Progenitor cell of endocrine pancreas (in vitro differentiated cells): ENCODE measurements at places on chromosomes 7 and 10. TPM values are rescaled to one million over a fixed set of nuclear protein-coding genes. Genes with fewer than 3 reads are reported as not detected.

DNA sequence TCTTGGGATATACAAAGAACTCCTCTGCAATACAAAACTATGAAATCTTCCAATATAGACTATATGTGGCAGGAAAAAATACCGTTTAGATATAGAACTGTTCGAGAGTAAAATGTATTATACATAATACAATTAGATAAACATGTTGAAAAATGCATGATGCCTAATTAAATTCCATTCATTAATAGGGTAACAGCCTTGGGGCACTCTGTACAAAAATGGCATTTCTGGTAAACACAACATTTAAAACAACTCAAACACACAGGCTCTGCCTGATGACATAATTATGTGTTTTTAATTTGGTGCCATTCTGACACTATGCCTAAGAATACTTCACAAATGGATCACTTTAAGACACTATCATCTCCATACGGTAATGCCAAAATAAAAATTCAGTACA is 180.9 kb downstream of the FAM107B start:
- H3K4me3 ChIP-seq = no peak overlapping the region
- no peak for DNase-seq
- H3K27ac ChIP-seq = no peak overlapping the region
- H3K27me3 ChIP-seq = no peaks in the 10 kb centered on the region
- peaks cover 41% of the 10 kb centered on the region for H3K4me1 ChIP-seq

DNA sequence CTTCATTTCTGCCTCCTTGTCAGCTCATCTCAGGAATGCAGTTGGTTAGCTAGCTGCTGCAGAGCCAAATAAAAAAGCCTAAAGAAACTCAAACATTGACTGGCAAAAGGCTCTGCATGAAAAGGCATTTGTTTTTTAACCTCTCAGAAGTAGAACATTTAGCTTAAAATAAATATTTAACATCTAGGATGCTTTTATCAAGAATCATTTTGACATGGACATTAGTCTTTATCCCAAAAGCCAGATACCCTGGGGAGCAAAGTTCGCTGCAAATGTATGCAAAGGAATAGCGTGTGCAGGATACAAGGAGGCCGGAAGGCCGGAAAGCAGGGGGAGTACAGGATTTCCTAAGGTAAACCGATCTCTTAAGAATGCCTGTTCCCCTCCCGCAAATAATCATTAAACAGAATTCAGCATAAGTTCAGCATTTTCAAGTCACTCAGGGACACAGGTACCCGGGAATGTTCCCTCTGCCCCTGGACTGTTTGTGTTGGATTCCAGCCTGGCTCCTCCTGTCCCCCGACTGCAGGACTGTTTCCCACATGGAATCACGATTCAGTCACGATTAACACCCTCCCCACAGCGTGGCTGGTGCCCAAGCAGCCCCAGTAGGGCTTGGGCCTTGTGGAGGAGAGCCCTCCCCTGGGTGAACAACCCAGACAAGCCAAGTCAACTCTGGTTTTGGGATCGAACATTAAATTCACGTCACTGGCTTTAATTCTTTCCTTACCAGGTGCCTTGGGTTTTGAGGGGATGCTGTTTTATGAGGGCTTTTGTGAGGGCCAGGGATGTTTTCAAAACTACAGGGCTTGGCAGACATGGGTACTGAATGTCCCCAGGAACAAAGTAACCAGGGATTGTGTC is 97.8 kb downstream of the HIPK2 start:
- H3K27ac ChIP-seq = peak overlapping the region; percentile 98
- H3K27me3 ChIP-seq = no peaks in the 10 kb centered on the region
- peaks cover 19% of the 10 kb centered on the region for H3K36me3 ChIP-seq
- peak overlapping the region; percentile 50 for H3K4me3 ChIP-seq

GRCh38 chr10:71307469-71308085 is 11.5 kb upstream of the SLC29A3 start:
- H3K27ac ChIP-seq = no peak overlapping the region
- H3K4me1 ChIP-seq = peaks cover 20% of the 10 kb centered on the region
- no peaks in the 10 kb centered on the region for H3K36me3 ChIP-seq

GRCh38 chr7:25906003-25906402 is 246.0 kb upstream of the NFE2L3 start:
- peaks cover 8% of the 10 kb centered on the region for H3K27me3 ChIP-seq
- H3K4me1 ChIP-seq = no peaks in the 10 kb centered on the region
- no peak overlapping the region for H3K27ac ChIP-seq
- no peak for DNase-seq
- no peaks in the 10 kb centered on the region for H3K36me3 ChIP-seq
- H3K4me3 ChIP-seq = no peak overlapping the region

- DNase-seq = no peak
- H3K36me3 ChIP-seq = no peaks in the 10 kb centered on the region
- no peak overlapping the region for H3K4me3 ChIP-seq
- no peak overlapping the region for H3K27ac ChIP-seq
These were observed 64.7 kb downstream of the BICC1 start for GRCh38 chr10:58577437-58577777.

- DNase-seq = no peak
- peaks cover 43% of the 10 kb centered on the region for H3K4me1 ChIP-seq
- peaks cover 3% of the 10 kb centered on the region for H3K36me3 ChIP-seq
- no peaks in the 10 kb centered on the region for H3K27me3 ChIP-seq
- peak overlapping the region; percentile 11 for H3K27ac ChIP-seq
These were observed 132.6 kb downstream of the WDR11 start for GRCh38 chr10:120983721-120984120.

GRCh38 chr10:1264001-1264400 is 207.8 kb downstream of the WDR37 start:
- H3K36me3 ChIP-seq = no peaks in the 10 kb centered on the region
- no peak overlapping the region for H3K27ac ChIP-seq
- DNase-seq = no peak
- no peak overlapping the region for H3K4me3 ChIP-seq
- peaks cover 8% of the 10 kb centered on the region for H3K27me3 ChIP-seq
- no peaks in the 10 kb centered on the region for H3K4me1 ChIP-seq

- no peak for DNase-seq
- peaks cover 2% of the 10 kb centered on the region for H3K27me3 ChIP-seq
- no peak overlapping the region for H3K4me3 ChIP-seq
- no peaks in the 10 kb centered on the region for H3K36me3 ChIP-seq
- no peak overlapping the region for H3K27ac ChIP-seq
These were observed 316.0 kb downstream of the WDR37 start for GRCh38 chr10:1372212-1372611.

GRCh38 chr7:92436612-92437445 is 10.5 kb upstream of the GATAD1 start:
- peaks cover 3% of the 10 kb centered on the region for H3K27me3 ChIP-seq
- H3K27ac ChIP-seq = no peak overlapping the region
- no peak overlapping the region for H3K4me3 ChIP-seq

DNA sequence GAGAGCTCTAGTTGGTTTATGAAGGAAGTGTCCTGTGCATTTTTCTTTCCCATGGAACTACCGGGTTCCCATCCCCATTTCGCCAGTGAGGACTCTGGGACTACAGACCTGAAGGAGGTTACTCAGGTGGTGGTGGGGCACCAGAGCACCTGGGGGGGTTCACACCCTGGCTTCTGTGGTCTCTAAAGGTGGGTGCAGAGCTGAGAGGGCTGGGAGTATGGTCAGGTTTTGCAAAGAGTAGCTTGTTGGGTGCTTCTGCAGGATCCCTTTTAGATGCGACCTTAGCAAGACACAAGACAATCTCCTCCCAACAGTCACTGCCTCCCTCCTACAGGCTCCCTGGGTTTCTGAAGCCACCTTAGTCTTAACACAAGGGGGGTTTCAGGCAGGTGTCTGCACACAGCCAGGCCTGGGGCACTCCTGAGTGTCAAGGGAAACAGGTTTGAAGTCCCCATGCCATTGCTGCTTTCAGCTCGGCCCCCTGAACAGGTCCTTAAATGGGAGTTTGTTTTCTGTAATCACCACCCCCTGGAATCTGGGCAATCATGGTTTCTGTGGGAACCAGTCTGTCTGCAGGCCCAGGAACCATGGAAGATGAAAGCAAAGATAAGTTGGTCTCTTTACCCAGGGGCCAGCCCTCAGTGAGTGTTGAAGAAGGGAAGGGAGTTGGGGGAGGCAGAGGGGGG is 9.9 kb upstream of the CXCL12 start:
- H3K27me3 ChIP-seq = peaks cover 49% of the 10 kb centered on the region
- no peak overlapping the region for H3K27ac ChIP-seq
- no peaks in the 10 kb centered on the region for H3K36me3 ChIP-seq
- no peak for DNase-seq
- H3K4me3 ChIP-seq = no peak overlapping the region
- H3K4me1 ChIP-seq = peaks cover 6% of the 10 kb centered on the region

EEF1AKMT2 gene
- total RNA-seq = 16.1 and 17.1 TPM in 2 replicates

ZWINT gene
- 44.5 and 46.0 TPM in 2 replicates for total RNA-seq

CALML5 gene
- not detected in 2 replicates for total RNA-seq

KDM7A gene
- 11.3 and 13.8 TPM in 2 replicates for total RNA-seq

SH2B2 gene
- total RNA-seq = 11.2 and 11.5 TPM in 2 replicates

INMT gene
- 2.7 and 2.9 TPM in 2 replicates for total RNA-seq
